ENCODE measurements at places on chromosomes 1 and 21.

DNA sequence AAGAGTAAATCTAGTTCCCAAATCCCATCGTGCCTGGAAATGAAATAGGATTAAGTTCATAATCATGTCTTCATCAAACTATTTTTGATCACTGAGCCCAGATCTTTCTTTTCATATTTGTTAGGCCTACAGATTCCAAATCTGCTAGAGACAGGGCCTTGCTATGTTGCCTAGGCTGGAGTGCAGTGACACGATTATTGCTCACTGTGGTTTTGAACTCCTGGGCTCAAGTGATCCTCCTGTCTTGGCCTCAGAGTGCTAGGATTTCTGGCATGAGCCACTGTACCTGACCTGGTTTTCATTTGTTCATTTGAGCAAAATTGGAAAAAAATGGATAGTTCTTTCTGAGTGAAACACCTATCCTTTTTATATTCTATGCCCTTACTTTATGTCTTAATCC is 28.0 kb upstream of the DIPK1A start:
- DNase-seq: no peak

GRCh38 chr1:172930142-172930541 is 120.6 kb downstream of the TNFSF18 start:
- DNase-seq: no peak

- DNase-seq: peak; percentile 76
These were observed at the start of gene KCTD3 for GRCh38 chr1:215566556-215567490. TSS of gene KCTD3 (plus strand) at chr1:215567304. CDS start at chr1:215567686, 382 bp downstream.

GRCh38 chr1:7013833-7014639 is 228.8 kb downstream of the CAMTA1 start:
- no peak for DNase-seq

DNA sequence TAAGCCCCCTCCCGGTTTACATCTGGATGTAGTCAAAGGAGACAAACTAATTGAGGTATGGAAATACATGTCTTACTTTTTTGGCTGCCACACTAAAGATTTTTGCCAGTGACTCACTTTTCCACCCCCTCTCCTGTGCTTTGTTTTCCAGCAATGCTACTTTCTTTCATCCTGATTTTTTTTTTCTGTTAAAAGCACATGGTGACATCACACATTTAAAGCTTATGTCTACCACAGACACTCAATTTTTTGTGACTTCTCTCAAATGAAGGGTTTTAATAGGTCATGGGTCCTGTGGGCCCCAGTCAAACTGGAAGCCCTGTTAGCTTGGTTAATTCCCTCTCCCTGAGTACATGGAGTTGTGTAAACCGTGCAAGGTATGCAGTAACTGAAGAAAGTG is 2.2 kb downstream of the PPP1R8 start:
- no peak for DNase-seq

DNA sequence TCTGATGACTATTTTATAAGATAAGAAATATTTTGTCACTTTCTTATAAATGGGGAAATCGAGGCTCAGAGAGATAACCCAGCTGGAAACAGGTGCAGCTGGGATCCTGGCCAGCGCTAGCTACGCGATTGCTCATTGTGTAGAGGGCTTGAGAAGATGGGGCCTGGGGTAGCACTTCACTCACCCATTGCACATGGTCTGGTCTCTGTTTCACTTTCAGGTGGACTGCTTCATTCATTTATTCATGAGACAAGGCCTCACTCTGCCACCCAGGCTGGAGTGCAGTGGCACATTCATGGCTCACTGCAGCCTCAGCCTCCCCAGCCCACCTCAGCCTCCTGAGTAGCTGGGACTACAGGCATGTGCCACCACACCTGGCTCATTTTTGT is 23.8 kb downstream of the UBE4B start:
- no peak for DNase-seq

- DNase-seq: no peak
These were observed 107.5 kb upstream of the HOOK1 start for GRCh38 chr1:59707178-59707791.

Measured in hippocampal formation (tissue), 2 donors.